Activated naive CD4-positive, alpha-beta T cell treated with anti-CD3 and anti-CD28 coated beads, Interleukin-2, amount 10 ng/mL, durations not matched to agents 5 hours and 36 hours (primary cell): ENCODE measurements at places on chromosomes 16 and 17. TPM values are rescaled to one million over a fixed set of nuclear protein-coding genes. Genes with fewer than 3 reads are reported as not detected.

SMTNL2 gene
- not detected for total RNA-seq

SULT1A1 gene
- total RNA-seq = 13.2 TPM

CRYBA1 gene
- total RNA-seq = not detected

KIF18B gene
- total RNA-seq = 62.1 TPM

ALOX12 gene
- not detected for total RNA-seq

CUEDC1 gene
- not detected for total RNA-seq

SLC16A6 gene
- total RNA-seq = 4.3 TPM

KRTAP17-1 gene
- not detected for total RNA-seq

CCL1 gene
- 0.58 TPM for total RNA-seq

TMEM98 gene
- total RNA-seq = not detected

RRAD gene
- 0.38 TPM for total RNA-seq

HOXB8 gene
- not detected for total RNA-seq

ZNRF1 gene
- 7.2 TPM for total RNA-seq

RBFOX1 gene
- total RNA-seq = not detected

TMIGD1 gene
- total RNA-seq = not detected

CD300C gene
- total RNA-seq = 0.91 TPM

ARL17B gene
- total RNA-seq = 26.8 TPM

SP6 gene
- total RNA-seq = 0.13 TPM

SLC22A31 gene
- total RNA-seq = 2.6 TPM

TMEM100 gene
- not detected for total RNA-seq

CYLD gene
- total RNA-seq = 265 TPM

PABPN1L gene
- not detected for total RNA-seq

USP7 gene
- total RNA-seq = 155 TPM

PRR15L gene
- total RNA-seq = not detected

RAB26 gene
- not detected for total RNA-seq

SPNS3 gene
- 10.2 TPM for total RNA-seq

CACNG1 gene
- not detected for total RNA-seq

MEFV gene
- 0.81 TPM for total RNA-seq

TM4SF5 gene
- not detected for total RNA-seq

OTOP2 gene
- total RNA-seq = not detected

IL21R gene
- total RNA-seq = 46.4 TPM

SDF2 gene
- 43.1 TPM for total RNA-seq

ACE gene
- total RNA-seq = 3.1 TPM

CES5A gene
- not detected for total RNA-seq

MLKL gene
- total RNA-seq = 24.9 TPM

FZD2 gene
- total RNA-seq = not detected

PROCA1 gene
- 7.3 TPM for total RNA-seq

VMO1 gene
- total RNA-seq = not detected

C1QTNF8 gene
- not detected for total RNA-seq

LAT gene
- 333 TPM for total RNA-seq

CCL17 gene
- 2.2 TPM for total RNA-seq

CDH11 gene
- total RNA-seq = not detected

KRTAP4-6 gene
- not detected for total RNA-seq

ZCCHC14 gene
- total RNA-seq = 11.5 TPM

ZKSCAN2 gene
- total RNA-seq = 4.9 TPM

CLEC10A gene
- not detected for total RNA-seq

PRDM7 gene
- total RNA-seq = not detected

CASKIN1 gene
- total RNA-seq = 0.28 TPM

VPS9D1 gene
- total RNA-seq = 12.6 TPM

DNAH17 gene
- total RNA-seq = 0.55 TPM

TMEM92 gene
- total RNA-seq = not detected

CRISPLD2 gene
- total RNA-seq = 0.58 TPM

COPZ2 gene
- 5.9 TPM for total RNA-seq

TANC2 gene
- total RNA-seq = 6.6 TPM

SLC35G6 gene
- not detected for total RNA-seq

GCGR gene
- total RNA-seq = not detected

SLFN14 gene
- not detected for total RNA-seq

SLX1B gene
- total RNA-seq = 38.9 TPM

KRTAP4-11 gene
- not detected for total RNA-seq
